Right ventricle myocardium superior (tissue), 1 donor: ENCODE measurements at places on chromosomes 1 and 21. TPM values are rescaled to one million over a fixed set of nuclear protein-coding genes. Genes with fewer than 3 reads are reported as not detected.

The ACOT11 gene
- total RNA-seq = 38.5 TPM

The TPTE gene
- not detected for total RNA-seq

The HCN3 gene
- total RNA-seq = 1.4 TPM

The ZNF695 gene
- not detected for total RNA-seq

DNA sequence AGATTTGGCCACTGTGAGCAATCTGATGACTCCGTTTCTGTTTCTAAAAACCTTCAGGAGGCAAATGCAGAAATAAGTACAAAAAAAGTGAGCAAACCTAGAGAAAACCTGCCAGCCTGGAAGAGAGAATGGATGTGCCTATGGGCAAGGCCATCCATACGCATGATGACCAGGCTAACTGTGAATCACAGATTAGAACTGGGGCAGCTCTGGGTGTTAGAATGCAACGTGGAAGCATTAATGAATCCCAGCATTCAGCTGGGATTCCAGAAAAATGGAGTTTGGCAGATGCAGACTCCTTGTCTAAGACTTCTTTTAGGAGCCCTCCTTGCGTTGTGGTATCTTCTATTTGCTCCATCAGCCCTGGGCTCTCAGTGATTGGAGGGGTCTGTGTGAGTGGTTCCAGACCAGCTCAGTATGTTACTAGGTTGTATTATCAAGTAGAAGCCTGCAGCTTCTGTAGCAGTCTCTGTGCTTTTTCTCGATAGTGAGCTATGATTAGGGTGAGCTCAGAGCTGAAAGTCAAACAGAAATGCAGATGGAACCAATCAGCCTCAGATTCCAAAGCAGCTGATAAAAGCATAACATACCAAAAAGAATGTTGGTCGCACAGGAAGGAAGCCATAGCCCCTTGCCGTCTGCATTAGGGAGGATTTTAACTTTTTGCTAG is 154.0 kb downstream of the PSMG1 start:
- DNase-seq = no peak

- no peak for DNase-seq
These were observed 116.1 kb downstream of the SPATA17 start for GRCh38 chr1:217747156-217747769.

GRCh38 chr1:221714227-221715152 is 27.4 kb downstream of the DUSP10 start:
- no peak for DNase-seq
